Pancreas (tissue), 10 donors: ENCODE measurements at places on chromosomes 5 and 9.

GRCh38 chr5:117039035-117039434, 464.4 kb upstream of the SEMA6A start:
- no peaks in the 10 kb centered on the region for H3K36me3 ChIP-seq
- DNase-seq, result no peak
- no peak overlapping the region for H3K27ac ChIP-seq
- H3K4me3 ChIP-seq, result no peak overlapping the region

DNA sequence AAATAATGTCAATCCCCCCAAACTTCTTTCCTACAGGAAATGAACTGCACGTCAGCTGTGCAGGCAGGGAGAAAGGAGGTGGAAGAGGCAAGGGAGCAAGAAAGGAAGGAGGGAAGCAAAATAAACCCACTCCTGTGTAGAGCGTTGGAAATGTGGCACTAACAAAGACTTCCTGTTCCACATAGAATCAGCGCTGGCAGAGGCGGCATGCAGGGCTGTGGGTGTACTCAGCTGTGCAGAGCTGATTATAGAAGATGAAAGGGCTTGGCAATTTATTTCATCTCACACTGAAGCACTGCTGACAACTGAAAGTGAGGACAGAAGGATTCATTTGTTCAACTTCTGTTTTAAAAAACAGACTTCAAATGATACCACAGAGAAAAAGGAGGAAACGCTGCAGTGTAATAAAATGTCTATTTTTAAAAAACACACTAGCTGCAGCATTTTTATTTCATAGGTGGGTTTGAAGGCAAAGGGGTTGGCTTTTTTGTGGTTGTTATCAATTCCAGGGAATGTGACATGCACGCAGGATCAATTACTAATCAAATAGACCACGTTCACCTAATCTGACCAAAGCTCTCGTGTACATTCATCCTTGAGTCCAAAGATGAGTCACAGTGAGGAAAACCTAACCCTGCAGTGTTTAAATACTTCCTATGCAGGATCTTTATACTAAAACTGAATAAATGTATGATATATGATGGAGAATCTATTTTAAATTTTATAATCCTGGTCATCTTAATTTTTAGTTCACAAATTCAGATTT, 583.5 kb downstream of the ZNF608 start:
- no peaks in the 10 kb centered on the region for H3K4me1 ChIP-seq
- H3K36me3 ChIP-seq, result no peaks in the 10 kb centered on the region
- no peak overlapping the region for H3K4me3 ChIP-seq
- DNase-seq, result peak; percentile 37
- H3K27ac ChIP-seq, result peak overlapping the region; percentile 45

GRCh38 chr5:102778478-102778877, 23.4 kb downstream of the PAM start:
- H3K4me1 ChIP-seq, result peaks cover 4% of the 10 kb centered on the region
- DNase-seq, result no peak
- no peaks in the 10 kb centered on the region for H3K36me3 ChIP-seq
- H3K27me3 ChIP-seq, result no peaks in the 10 kb centered on the region
- no peak overlapping the region for H3K27ac ChIP-seq

GRCh38 chr5:175920231-175920811, 47.8 kb downstream of the THOC3 start:
- no peaks in the 10 kb centered on the region for H3K4me1 ChIP-seq
- DNase-seq, result no peak
- no peaks in the 10 kb centered on the region for H3K36me3 ChIP-seq
- no peak overlapping the region for H3K4me3 ChIP-seq
- no peak overlapping the region for H3K27ac ChIP-seq
- H3K27me3 ChIP-seq, result no peaks in the 10 kb centered on the region

DNA sequence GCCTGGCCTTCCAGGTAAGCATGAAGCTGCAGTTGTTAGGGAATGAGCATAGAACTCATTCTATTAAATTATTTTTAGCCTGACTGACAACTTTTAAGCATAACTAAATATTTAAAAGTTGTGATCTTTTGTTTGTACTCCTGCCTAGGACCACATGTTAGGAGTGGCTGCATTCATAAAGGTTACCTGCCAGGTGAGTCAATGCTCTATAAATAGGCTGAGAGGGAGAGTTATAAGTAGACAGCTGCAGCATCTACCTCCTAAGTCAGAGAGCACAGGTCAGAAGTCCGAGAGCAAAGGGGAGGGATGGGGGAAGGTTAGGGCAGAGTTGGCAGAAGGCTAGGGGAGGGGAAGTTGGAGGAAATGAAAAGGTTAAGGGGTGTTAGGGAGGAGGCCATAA, 292.4 kb upstream of the TLE4 start:
- H3K36me3 ChIP-seq, result no peaks in the 10 kb centered on the region
- no peak overlapping the region for H3K27ac ChIP-seq
- H3K4me1 ChIP-seq, result no peaks in the 10 kb centered on the region
- no peak for DNase-seq
- H3K4me3 ChIP-seq, result no peak overlapping the region

GRCh38 chr5:113896789-113897188, 383.3 kb downstream of the YTHDC2 start:
- no peak overlapping the region for H3K27ac ChIP-seq
- DNase-seq, result no peak
- no peak overlapping the region for H3K4me3 ChIP-seq
- H3K36me3 ChIP-seq, result no peaks in the 10 kb centered on the region

DNA sequence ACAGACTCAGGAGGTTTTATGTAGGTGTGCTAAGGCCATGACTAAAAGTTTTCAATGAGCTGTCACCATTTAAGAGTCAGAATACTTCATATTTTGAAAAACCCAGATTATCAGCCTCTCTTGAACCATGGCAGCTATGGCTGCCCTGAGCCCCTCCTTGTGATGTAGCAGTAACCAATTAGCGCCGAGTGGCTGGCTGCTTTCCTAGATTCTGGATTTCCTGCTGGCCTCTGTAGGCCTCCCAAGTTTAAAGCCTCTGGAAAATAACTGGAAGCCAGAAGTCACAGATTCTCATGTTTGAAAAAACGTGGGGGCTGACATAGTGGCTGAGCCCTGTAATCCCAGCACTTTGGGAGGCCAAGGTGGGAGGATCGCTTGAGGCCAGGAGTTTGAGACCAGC, 25.5 kb downstream of the DAB2IP start:
- no peak for DNase-seq
- no peaks in the 10 kb centered on the region for H3K4me1 ChIP-seq
- peaks cover 11% of the 10 kb centered on the region for H3K36me3 ChIP-seq
- no peak overlapping the region for H3K27ac ChIP-seq
- no peak overlapping the region for H3K4me3 ChIP-seq

DNA sequence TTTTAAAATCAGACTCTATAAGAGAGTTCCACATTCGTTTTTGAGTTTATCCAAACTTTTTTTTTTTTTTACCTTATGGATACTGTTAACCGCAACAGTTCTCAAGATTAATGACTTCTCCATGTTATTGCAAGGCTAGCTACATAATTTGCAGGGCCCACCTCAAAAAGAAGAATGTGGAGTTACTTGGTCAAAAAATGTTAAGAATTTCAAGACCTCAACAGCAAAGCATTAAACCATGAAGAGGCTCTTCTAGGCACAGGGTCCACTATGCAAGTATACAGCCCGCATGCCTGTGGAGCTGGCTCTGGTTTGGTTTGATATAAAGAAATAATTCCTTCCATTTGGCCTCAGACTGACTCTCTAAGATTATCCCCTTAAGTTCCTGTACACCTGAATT, 133.3 kb upstream of the TLX3 start:
- no peaks in the 10 kb centered on the region for H3K4me1 ChIP-seq
- no peak overlapping the region for H3K27ac ChIP-seq
- H3K27me3 ChIP-seq, result no peaks in the 10 kb centered on the region
- H3K4me3 ChIP-seq, result no peak overlapping the region
- DNase-seq, result no peak

DNA sequence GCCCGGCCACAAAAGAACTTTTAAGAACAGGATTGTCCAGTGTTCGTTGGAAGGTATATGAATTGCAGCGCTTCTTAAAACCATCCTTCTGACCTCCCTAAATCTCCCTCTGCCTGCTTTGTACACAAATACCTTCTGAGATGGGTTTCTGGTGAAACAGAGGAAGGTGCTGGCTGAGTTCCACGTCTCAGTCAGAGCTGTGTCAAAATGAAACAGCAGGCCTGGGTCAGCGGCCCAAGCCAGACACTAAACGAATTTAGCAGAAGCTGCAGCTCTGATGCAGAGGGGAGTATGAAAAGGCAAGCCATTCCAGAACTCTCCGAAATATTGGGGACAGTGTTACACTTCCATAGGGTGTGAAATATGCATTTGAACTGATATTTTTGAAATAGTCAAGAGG, 37.8 kb upstream of the CRB2 start:
- H3K36me3 ChIP-seq, result no peaks in the 10 kb centered on the region
- no peak overlapping the region for H3K27ac ChIP-seq
- H3K4me3 ChIP-seq, result no peak overlapping the region
- no peaks in the 10 kb centered on the region for H3K27me3 ChIP-seq
- no peak for DNase-seq
- no peaks in the 10 kb centered on the region for H3K4me1 ChIP-seq

DNA sequence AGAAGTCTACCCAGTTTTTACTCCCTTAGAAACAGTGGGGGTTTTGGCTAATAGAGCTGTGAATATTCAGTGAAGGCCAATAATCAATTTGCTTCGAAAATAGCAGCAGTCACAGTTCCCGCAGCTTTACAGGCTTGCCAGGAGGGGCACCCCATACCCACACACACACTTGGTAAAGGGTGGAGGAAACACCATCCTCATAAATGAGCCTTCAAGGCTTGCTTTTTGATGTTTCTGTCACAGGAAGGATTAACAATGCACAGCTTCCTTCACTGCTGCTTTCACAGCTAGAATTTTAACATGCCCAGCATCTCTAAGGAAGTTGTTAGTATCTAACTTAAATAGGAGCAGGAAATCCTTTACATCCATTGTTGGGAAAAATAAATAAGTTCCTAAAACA, 1247.5 kb upstream of the C9orf72 start:
- H3K27me3 ChIP-seq, result no peaks in the 10 kb centered on the region
- no peak overlapping the region for H3K4me3 ChIP-seq
- no peaks in the 10 kb centered on the region for H3K4me1 ChIP-seq
- DNase-seq, result no peak
